ENCODE measurements at places on chromosomes 1 and 21. TPM values are rescaled to one million over a fixed set of nuclear protein-coding genes. Genes with fewer than 3 reads are reported as not detected.

- no peak for DNase-seq
These were observed 37.9 kb upstream of the SLC19A1 start for GRCh38 chr21:45580181-45580575.

The ATAD3C gene
- total RNA-seq = 7.0 TPM

The EEIG2 gene
- total RNA-seq = 20.7 TPM

The OSCP1 gene
- 17.1 TPM for total RNA-seq

The DDR2 gene
- total RNA-seq = 48.3 TPM

DNA sequence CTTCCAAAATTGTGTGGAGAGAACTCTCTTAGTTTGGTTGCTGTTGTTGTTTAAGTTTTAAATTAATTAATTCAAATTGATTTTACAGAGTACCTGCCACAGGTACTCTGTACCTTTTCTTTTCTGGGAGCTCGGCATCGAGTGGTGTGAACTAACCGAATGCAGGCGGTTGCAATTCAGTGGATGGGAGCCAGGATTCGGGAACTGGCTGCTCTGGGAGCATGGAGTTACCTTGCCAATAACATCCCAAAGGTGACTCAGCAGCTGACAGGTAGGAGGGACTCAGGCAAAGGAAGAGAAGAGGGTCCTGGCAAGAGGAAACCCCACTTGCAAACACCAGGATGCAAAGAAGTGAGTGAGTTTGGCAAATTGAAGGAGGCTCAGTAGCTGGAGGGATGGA is 24.7 kb upstream of the KANK4 start:
- no peak for DNase-seq

All from mucosa of gallbladder (tissue), 1 donor.